ENCODE measurements at places on chromosomes 1 and 21.

- DNase-seq: no peak
Measured at GRCh38 chr1:208614610-208615009, 370.4 kb upstream of the PLXNA2 start.

DNA sequence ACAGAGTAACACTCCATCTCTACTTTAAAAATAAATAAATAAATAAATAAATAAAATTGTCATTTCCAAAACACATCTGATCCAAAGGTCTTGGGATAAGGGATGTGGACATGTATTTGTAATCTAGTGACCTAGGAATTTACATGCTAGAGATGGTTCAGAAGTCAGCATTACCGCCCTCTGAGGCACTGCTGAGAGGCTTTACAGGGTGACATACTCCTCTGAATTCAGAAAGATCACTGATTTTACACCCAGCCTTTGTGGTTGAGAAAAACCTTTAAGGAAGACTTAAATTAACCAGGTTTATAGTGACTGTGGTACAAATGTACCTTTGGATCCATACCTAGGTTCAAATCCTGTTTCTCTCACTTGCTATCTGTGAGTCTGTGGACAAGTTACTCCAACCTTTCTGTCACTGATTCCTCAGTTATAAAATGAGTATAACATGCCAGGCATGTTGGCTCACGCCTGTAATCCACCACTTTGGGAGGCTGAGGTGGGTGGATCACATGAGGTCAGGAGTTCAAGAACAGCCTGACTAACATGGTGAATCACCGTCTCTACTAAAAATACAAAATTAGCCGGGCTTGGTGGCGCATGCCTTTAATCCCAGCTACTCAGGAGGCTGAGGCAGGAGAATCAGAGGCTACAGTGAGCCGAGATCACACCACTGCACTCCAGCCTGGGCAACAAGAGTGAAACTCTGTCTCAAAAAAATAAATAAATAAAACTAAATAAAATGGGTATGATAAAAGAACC is 20.1 kb downstream of the OSBPL9 start:
- DNase-seq: no peak

DNA sequence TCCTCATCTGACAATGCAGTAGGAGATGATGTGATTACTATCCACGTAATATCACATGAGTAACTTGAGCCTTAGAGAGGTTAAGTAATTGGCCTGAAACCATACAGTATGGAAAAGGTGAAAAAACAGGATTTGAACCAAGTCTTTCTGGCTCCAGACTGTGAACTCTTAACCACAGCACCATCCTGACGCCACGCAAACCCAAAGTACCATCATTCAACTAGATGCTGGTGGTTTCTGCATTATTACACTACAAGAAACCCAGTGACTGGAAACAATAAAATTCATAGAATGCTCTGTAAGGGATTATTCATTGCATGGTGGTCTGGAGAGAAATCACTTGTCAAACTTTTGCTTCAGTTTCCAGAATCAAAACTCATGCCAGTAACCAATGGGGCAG is 90.7 kb downstream of the MAB21L3 start:
- DNase-seq: no peak

- DNase-seq: no peak
Measured at GRCh38 chr1:109466452-109467300, at the start of gene SYPL2. SYPL2 (plus strand) TSS chr1:109466546; CDS start chr1:109466844, 298 bp downstream.

- DNase-seq: no peak
Measured at GRCh38 chr1:41073971-41074370, 52.4 kb upstream of the SLFNL1 start.

Measured in SIG-M5 (cell line).